ENCODE measurements at places on chromosomes 12 and 14.

- no peak for DNase-seq
Measured at GRCh38 chr12:112188130-112188830, 62.9 kb downstream of the TRAFD1 start.

GRCh38 chr12:105474672-105475071 lies 144.2 kb downstream of the C12orf75 start:
- peak; percentile 73 for DNase-seq

DNA sequence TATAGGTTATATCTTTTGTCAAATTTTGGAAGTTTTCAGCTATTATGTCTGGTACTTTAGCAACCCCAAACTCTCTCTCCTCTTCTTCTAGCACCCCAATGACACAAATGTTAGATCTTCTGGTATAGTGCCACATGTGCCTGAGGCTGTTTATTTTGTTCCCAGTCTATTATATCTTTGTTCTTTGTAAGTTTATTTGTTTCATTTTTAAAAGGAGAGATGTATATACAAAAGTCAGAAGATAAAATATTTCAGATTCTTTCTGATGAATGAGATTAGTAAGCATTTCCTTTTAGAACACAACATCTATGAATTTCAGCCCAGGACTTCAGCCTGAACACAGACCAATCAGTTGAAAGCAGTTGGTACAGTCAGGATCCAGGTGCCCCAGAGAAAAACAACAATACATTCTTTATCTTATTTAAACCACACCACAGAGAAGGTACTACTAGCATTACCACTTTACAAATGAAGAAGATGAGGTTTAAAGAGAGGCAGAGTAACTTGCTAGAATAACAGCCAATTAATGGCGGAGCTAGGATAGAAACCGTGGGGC lies 114.1 kb upstream of the BTG1 start:
- DNase-seq = peak; percentile 2

DNA sequence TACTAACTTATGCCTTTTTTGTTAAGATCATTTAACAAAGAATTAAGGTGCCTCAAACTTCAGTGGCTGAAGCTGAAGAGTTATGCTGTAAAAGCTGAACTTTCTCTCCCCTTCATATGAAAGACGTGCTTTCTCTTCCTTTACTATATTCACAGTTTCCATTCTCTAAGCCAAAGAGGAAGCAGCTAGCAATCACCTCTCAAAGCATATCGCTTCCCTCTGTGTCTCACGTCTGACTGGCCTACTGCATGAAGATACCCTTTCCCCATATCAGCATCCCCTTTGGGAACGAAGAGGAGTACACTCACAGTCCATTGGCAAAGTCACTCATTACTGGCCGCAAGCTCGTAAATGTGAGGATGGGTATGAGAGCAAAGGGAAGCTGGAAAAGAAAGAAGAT lies 34.9 kb downstream of the SLC11A2 start:
- DNase-seq = no peak

DNA sequence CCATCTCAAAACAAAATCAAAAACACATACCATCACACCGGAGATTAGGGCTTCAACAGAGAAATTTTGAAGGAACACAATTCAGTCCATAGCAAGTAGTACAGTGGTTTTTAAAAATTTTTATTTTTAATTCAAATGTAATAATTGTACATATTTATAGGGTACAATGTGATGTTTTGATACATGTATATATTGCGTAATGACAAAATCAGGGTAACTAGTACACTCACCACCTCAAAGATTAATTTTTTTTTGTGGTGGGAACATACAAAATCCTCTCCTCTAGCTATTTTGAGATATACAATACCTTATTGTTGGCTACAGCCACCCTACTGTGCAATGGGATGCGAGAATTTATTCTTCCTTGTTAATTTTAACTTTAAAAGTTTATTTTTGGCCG lies 26.0 kb upstream of the ETFBKMT start:
- no peak for DNase-seq

GRCh38 chr12:110913119-110914056 lies 7.0 kb downstream of the MYL2 start:
- no peak for DNase-seq

DNA sequence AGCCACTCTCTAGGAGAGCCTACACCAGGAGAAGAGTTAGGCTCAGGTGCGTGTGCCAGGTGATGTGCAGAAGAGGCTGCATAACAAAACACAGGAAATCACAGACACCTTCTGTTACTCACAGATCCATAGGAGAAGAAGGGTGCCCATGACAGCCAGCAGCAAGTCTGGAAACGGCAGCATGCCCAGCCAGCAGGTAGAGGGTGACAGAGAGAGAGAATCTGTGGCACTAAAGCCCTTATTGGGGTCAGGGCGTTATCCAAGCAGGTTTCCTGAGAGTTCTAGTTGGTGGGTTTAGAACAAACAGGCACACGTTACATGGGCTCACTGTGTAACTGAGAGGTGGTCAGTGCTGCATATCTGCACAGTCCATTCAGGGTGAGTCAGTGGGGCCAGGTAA lies 14.9 kb upstream of the SLC8A3 start:
- DNase-seq = no peak

- peak; percentile 8 for DNase-seq
Measured at GRCh38 chr12:2535583-2536204, 259.1 kb upstream of the FKBP4 start.

GRCh38 chr12:38949363-38949762 lies 44.0 kb upstream of the CPNE8 start:
- DNase-seq = no peak

DNA sequence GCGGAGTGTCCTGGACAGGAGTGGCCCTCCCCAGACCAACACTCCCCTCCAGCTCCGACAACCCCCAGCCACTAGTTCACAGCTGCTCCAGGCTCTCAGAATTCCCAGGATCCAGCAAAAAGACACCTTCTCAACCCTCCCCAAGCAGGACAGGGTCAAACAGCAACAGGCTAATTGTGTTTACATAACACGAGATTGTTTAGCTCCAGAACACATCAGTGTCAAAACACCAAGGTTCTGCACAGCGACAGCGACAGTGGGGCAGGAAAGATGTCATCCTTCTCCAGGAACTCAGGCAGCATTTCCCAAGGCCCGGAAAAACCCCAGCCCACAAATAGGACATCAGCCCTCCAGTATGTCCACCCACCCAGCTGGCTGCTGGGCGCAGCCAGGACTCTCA lies 16.5 kb downstream of the ITPK1 start:
- DNase-seq = no peak

GRCh38 chr14:103846543-103847450 lies 578 bp downstream of the PPP1R13B start:
- peak; percentile 54 for DNase-seq

DNA sequence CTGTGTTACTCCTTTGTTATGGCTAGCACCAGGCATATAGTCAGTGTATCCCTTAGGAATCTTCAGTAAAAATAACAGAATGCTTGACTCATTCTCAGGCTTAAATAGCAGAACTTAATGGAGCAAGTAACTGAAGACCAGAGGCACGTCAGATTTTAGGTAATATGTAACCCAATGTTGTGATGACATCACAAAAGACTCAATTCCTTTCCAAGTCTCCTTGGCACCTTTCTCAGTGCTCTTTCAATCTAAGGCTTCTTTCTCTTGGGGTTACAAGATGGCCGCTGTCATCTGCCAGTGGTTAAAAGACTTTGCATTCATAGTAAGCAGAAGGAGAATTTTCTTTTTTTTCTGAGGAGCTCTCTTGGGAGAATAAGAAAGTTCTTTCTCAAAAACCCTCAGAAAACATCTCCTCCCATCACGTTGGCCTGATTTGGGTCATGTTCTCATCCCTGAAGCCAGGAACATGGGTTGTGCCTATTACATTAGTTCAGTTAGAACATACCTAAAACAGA lies 33.4 kb upstream of the DCN start:
- peak; percentile 10 for DNase-seq

DNA sequence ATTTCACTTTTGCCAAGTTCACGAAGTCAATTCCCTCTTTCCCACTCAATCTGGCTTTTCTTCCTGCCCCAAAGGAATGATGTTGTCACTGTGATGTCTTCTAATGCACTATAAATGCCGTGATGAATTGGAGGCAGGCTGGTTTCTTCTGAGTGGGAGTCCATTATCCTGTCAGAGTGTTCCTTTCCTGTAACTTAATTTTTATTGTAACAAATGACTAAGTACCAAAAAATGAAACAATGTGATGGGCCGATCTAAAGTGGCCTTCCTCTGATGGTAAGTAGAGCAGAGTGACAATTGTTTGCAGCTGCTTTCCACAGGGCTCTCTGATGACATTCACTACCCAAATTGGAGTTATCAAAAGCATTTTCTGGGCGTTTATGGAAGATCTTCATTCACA lies 22.2 kb downstream of the TMEM30B start:
- DNase-seq = peak; percentile 52

- peak; percentile 87 for DNase-seq
Measured at GRCh38 chr12:124422570-124423523, 128.0 kb downstream of the RFLNA start.

GRCh38 chr14:52235866-52236510 lies 31.5 kb upstream of the PTGDR start:
- no peak for DNase-seq

DNA sequence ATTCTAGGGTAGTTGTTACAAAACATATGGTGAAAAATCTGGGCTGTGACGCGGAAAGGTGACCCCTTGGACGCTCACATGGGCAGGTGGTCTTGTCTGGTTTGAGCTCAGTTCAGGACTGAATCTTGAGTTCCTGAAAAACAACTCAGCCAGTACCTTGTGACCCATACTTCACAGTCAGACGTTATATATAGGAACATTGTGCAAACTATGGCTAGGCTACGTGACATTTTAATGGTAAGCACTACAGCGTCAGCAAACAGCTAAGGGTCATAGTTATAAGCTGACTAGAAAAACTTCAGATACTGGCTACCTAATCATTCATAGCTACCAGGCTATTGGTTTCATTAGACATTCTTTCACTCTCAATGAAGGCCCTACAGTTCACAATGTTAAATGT lies 14.8 kb upstream of the EDDM3A start:
- no peak for DNase-seq

GRCh38 chr12:3572560-3572959 lies 81.6 kb downstream of the PRMT8 start:
- DNase-seq = no peak

- DNase-seq = no peak
Measured at GRCh38 chr14:80570930-80571298, 359.6 kb upstream of the DIO2 start.

DNA sequence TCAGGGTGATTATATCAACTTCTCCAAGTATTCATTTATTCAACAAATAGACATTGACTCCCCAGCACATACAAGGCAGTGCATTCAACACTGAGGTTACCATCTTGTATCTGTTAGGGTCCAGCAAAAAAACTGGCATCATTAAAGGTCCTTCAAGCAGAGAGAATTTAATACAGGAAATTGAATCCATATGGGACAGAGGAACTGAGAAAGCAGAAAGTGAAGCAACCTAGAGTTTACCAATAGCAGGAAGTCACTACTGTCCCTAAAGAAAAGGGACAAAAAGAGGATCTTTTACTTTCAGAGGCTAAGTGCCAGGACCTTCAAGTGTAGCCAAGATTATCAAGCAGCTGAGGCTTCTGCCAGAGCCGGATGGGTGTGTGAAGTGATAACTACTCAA lies 237.8 kb upstream of the TBX3 start:
- DNase-seq = no peak

DNA sequence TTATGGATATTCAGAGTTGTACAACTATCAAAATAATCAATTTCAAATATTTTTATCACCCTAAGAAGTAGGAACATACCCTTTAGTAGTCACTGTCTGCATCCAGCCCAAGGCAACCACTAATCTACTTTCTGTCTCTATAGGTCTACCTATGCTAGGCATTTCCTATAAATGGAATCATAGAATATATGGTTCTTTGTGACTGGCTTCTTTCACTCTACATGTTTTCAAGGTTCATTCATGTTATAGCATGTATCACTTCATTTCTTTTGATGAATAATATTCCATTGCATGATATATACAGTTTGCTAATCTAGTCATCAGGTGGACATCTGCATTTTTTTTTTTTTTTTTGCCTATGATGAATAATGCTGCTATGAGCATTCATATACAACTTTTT lies 112.4 kb downstream of the PPP1R12A start:
- DNase-seq = no peak

DNA sequence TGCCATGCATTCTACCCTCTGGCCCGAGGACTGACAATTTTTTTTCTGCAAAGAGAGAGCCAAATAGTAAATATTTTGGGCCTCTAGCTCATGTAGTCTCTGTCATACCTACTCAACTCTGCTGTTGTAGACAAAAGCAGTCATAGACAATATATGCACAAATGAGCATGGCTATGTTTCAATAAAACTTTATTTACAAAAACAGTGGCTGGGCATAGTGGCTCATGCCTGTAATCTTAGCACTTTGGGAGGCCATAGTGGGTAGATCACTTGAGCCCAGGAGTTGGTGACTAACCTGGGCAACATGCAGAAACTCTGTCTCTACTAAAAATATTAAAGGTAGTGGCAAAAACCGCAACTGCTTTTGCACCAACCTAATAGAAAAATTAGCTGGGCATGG lies 153.7 kb upstream of the BTG1 start:
- no peak for DNase-seq

- peak; percentile 90 for DNase-seq
Measured at GRCh38 chr12:120534703-120535655, 823 bp downstream of the RNF10 start.

DNA sequence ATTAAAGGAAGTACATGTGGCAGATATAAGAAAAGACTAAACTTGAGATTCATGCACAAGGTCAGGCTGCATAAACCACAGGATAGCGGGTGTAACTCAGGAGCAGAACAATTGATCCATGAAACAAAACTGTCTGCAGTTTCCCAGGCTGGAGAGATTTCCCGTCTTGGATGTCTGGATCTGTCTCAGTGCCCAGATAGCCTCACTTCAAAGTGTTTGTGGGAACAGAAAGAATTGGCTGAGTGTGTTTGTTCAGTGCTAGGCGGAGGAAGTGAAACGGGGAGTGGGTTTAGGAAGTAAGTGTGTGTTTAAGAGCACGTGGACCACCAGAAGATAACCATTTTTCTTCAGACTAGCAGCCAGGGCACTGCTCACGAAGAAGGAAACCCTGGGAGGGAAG lies 1.4 kb upstream of the RNASE10 start:
- DNase-seq = no peak

- peak; percentile 68 for DNase-seq
Measured at GRCh38 chr12:92369636-92370035, 224.0 kb upstream of the BTG1 start.

- no peak for DNase-seq
Measured at GRCh38 chr12:88035907-88036289, 6.7 kb upstream of the C12orf50 start.

- DNase-seq = no peak
Measured at GRCh38 chr12:68190301-68190700, 30.8 kb upstream of the IFNG start.

GRCh38 chr14:59278111-59278510 lies 89.6 kb downstream of the DAAM1 start:
- peak; percentile 98 for DNase-seq

DNA sequence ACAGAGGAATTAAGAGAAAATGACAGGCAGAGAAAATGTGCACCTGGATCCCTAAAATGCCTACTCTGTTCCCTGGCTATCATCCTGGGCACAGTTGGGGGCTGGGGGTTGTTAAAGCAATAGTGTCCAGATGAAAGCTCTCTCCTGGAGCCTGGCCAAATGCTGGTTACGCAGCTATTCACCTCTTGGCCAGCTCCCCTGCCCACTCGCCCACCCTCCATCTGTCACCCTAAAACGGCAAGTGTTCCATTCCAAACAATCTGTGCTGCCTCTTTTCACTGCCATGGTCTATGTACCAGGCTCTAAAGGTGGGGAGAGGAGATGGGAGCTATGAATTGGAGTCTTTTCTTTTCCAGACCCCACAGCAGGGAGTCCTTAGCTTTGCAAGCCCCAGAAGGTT lies 24.7 kb upstream of the NPFF start:
- no peak for DNase-seq

- DNase-seq = no peak
Measured at GRCh38 chr14:53943751-53944083, 12.9 kb downstream of the BMP4 start.

GRCh38 chr12:22715254-22715653 lies 90.3 kb downstream of the ETNK1 start:
- no peak for DNase-seq

Measured in ELR (cell line).